Activated CD4-positive, alpha-beta T cell treated with anti-CD3 and anti-CD28 coated beads for 24 hours (primary cell): ENCODE measurements at places on chromosomes 7 and 10.

DNA sequence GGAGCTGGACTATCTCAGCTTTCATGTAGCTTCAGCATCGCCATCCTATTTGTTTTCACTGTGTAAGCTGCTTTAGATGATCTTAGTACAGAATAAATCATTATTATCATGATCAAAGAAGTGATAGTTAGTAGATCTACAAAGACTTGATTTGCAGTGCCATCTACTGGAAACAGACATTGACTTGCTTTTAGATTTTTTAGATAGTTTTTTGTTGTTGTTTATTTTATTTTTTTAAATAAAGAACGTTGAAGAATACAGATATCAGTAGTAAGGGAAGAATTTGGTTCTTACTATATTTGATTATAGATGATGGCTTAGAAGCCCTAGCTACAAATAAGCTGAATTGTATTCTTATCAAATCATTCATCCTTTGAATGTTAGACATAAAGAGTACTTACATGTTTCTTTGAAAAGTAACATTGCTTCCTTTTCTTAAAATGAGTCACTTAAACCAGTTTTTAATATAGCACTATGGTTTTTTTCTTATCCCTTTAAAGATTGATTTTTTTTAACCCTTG, 6.3 kb upstream of the SFMBT2 start:
- DNase-seq: no peak

DNA sequence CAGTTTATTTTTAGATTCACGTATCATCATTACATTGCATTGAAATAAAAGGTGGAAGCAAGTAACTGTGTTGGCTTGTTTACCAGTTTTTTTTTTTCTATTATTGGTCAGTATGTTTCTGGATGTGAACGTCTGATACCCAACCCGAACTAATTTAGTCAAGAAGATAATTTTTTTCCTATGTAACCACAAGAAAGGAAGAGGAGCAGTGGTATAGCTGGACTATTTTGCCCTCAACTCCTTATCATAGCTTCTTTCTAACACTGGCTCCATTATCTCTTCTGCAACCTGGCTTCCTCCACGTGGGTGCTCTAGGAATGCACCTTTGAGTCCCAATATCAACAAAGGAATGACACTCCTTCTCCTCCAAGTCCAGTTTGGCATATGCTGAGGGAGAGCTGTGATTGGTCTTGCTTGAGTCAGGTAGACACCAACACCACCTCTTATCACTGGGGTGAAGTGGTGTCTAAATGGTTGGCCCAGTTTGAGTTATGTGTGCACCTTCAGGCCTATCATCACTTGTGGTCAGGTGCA, 29.4 kb downstream of the OR9A2 start:
- no peak for DNase-seq

- DNase-seq: no peak
Measured at GRCh38 chr10:67527351-67527750, 168.6 kb downstream of the CTNNA3 start.

GRCh38 chr10:90997670-90998069, 76.8 kb upstream of the ANKRD1 start:
- no peak for DNase-seq

- no peak for DNase-seq
Measured at GRCh38 chr7:97844036-97844435, 28.2 kb downstream of the ASNS start.

GRCh38 chr10:110373857-110374654, 69.3 kb upstream of the SMNDC1 start:
- DNase-seq: no peak

- no peak for DNase-seq
Measured at GRCh38 chr7:6558837-6559236, 7.6 kb upstream of the GRID2IP start.

DNA sequence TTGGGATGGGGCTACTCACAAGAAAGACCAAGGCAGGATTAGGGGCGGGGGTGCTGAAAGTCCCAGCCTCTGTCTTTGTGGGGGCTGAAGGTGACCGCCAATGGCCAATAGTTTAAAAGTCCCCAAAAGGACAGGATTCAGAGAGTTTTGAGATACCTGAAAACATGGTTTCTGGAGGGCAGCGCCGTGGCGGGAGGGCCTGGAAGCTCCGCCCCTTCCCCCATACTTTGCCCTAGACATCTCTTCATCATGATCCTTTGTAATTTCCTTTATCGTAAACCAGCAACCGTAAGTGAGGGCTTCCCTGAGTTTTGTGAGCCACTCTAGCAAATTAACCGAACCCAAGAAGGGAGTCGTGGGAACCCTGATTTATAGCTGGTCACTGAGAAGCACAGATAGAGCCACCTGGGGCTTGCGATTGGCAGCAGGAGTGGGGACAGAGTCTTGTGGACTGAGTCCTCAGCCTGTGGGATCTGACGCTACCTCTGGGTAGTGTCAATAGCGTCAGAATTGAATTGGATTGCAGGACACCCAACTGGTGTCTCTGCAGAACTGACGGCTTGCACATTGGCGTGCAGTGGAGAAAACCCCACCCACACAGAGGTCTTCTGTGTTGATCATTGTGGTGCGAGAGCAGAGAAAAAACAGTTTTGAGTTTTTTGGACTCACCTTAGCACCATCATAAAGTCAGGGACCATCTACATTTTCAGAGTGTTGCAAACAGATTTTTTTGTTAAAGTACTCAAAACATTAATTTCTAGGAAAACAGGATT, 169.3 kb downstream of the USP6NL start:
- DNase-seq: no peak

- DNase-seq: no peak
Measured at GRCh38 chr10:62924344-62924748, 108.2 kb upstream of the EGR2 start.

DNA sequence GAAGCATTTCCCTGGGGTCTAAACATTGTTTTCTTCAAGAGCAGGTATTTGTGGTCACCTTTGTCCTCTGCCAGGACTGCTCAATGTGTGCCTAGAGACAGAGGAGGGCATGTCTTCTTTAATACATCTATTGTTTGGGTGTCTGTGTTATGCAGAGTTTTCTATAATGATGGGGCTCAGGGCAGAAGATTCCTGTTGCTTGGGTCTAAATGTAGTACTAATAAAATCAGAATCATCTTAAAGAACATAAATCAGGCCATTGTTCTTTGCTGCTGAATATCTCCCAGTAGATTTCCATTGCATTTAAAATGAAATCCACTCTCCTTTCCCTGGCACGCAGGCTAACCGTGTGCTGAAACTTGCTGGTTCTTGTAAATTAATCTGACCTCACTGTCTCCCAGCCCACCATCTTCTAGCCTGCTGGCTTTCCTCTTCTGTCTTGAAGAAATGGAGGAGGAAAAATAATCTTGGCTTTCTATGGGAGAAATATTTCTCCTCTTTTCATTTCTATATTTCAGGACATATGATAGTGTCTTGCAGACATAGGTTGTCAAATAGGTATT, 1396.8 kb downstream of the GATA3 start:
- DNase-seq: no peak

- no peak for DNase-seq
Measured at GRCh38 chr10:76649723-76650127, 987.9 kb downstream of the KCNMA1 start.

GRCh38 chr10:110993024-110993693, 73.8 kb downstream of the SHOC2 start:
- DNase-seq: no peak

DNA sequence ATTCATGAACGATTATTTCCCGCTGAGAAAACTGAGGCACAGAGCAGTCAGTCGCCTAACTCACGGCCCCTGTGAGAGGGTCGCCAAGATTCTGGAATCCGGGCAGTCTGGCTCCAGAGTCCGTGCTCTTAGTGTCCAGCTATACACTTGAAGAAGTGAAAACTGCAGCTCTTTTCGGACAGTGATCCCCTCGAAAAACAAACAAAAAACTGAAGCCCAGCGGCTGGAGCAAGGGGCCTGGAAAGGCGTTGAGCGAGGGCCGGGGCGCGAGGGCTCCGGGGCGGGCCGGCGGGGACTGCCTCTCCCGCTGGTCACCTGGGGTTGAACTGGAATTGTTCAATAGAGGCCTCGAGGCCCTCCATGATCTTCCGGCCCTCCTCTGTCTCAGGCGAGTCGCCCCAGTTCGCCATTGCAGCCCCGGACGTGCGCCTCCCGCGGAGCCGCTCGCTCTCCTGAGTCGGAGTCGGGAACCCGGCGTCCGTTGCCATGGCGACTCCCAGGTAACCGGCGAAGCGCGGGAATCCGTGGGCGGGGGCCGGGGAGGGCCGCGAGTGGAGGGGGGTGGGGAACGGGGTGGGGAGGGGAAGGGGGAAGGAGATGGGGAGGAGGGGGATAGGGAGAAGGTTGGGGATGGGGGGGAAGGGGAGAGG, 881 bp downstream of the C10orf67 start:
- DNase-seq: peak; percentile 36

- no peak for DNase-seq
Measured at GRCh38 chr10:57053530-57053929, 692.5 kb upstream of the ZWINT start.

- no peak for DNase-seq
Measured at GRCh38 chr7:69765879-69766278, 167.6 kb downstream of the AUTS2 start.

GRCh38 chr7:154578336-154578735, 424.6 kb downstream of the PAXIP1 start:
- DNase-seq: no peak

- DNase-seq: no peak
Measured at GRCh38 chr10:3774814-3775695, 10.0 kb downstream of the KLF6 start.

DNA sequence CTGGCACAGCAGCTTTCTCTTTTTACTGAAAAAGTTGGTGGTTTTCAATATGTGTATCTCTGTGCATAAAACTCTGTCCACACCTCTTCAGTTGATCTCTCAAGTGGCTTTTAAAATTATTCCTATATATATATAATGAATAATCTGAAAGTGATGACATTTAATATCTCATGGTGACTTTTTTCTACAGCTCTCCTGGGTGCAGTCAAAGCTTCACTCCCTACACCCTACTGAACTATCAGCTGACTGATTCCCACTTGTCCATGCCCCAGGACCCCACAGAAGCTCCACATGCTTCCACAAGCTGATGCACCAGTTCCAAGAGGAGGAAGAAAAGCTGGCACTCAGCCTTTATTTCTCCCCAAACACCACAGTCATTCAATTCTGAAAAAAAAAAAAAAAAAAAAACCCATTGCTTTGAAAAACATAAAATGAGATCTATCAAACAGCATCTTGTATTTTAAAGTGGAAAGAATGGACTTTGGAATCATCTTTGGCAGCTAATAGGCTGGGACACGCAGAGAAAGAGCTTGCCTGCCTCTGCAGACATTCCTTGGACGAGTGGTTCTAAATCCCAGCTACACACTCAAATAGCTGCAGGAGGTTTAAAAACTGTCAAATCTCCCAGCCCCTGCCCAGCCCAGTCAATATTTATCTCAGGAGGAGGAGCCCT, 75.3 kb upstream of the GDF10 start:
- no peak for DNase-seq

DNA sequence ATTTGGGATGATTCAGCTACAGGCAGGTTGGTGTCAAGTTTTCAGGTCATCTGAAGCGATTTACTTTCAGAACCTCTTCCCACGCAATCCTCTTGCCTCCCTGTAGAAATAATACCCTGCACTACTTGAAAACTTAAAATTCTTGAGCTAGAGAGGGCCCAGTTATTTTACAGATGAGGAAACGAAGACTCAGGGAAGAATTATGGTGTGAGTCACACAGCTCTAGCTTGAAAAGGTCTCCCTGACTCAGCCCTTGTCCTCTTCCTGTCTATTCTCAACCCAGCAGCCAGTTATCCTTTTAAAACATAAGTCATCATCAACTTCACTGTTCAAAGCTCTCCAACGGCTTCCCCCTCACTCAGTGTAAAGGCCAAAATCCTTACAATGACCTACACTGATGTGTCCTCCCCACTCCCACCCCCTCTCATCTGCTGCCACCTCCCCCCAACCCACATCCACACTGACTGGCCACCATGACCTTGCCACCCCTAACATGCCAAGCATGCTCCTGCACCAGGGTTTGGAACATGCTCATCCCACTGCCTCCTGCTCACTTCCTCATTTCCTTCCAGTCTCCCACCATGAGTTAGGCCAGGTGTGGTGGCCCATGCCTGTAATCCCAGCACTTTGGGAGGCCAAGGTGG, 3.4 kb downstream of the DNMBP start:
- DNase-seq: no peak

GRCh38 chr10:5291501-5292195, 73.1 kb upstream of the UCN3 start:
- DNase-seq: peak; percentile 44

DNA sequence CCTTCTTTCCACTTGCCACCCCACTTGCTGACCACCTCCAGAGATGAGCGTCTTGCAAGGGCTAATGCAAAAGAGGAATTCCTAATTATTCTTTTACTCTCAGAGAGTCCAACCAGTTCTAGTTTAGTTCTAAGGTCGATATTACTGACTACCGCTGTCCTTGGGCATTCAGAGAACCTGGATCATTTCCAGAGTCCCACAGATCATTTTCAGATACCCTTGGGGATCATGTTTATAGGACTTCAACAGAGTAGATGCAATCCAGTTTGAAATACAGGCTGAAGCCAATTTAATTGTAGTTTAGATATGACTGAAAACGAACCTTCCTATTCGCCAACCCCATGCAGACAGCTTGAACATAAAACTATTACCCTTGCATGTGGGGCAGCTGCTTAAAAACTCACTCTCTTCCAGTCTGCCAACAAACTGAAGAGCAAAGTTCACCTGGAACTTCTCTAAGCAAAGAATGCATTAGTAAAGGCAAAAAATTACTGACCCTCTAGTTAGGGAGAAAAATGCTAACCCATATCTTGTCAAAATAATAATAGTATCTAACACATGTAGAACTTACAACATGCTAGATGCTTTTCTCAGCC, 22.4 kb downstream of the CFAP69 start:
- no peak for DNase-seq

GRCh38 chr7:78149787-78150186, 351.2 kb downstream of the PHTF2 start:
- DNase-seq: no peak

GRCh38 chr10:11682267-11682683, 59.9 kb upstream of the ECHDC3 start:
- DNase-seq: no peak

- DNase-seq: no peak
Measured at GRCh38 chr10:93548376-93549071, 17.9 kb upstream of the FFAR4 start.
